ENCODE measurements at places on chromosomes 4 and X. TPM values are rescaled to one million over a fixed set of nuclear protein-coding genes. Genes with fewer than 3 reads are reported as not detected.

- DNase-seq: no peak
Measured at GRCh38 chr4:27059446-27059845, 198.8 kb downstream of the STIM2 start.

GRCh38 chr4:47531241-47531953 lies 46.3 kb downstream of the ATP10D start:
- DNase-seq: no peak

GRCh38 chr4:66367043-66367660 lies 696.9 kb upstream of the EPHA5 start:
- DNase-seq: no peak

The PACRGL gene
- 35.1 TPM for polyA plus RNA-seq

The PRR32 gene
- polyA plus RNA-seq: not detected

GRCh38 chr4:158850800-158851644 lies 82.2 kb downstream of the FNIP2 start:
- DNase-seq: no peak

The TCEAL5 gene
- polyA plus RNA-seq: 1.7 TPM

The DMRTC1 gene
- polyA plus RNA-seq: not detected

- DNase-seq: no peak
Measured at GRCh38 chrX:9349572-9350494, 115.0 kb upstream of the TBL1X start.

DNA sequence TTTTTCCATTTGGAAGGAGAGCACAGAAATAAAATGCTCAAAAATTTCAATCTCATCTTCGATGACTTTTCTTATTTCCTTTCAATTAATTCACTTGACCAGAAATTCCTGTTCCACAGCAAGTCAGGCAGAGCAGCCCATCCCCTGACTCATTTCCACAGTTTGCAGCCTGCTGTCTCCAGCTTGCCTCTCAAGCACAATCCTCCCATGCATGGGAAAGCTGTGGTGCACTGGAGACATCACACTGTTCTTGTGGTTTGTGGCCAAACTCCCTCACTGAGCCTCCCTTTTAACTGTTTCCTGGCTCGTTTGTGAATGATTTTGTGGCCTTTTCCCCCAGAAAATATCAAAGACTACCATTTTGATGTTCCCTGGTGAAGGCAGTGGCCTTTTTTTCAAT lies 114.0 kb upstream of the ENPEP start:
- DNase-seq: no peak

DNA sequence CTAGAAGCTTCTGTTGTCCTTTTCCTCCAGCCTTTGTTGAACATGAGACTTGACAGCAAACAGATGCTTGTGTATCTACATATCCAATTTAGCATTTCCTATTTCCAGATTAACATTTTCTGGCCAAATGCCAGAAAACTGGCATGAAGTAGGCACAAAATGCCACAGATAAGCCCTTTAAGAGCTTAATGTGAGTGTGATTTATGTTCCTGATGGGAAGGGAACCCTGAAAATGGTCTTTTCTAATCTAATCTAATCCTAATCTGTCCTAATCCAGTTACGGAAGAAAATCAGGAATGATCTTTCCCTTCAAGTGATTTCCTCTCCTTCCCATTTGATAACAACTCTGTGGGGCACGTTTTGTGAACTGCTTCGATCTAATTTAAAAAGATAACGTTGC lies 133.0 kb upstream of the C1QTNF7 start:
- DNase-seq: no peak

DNA sequence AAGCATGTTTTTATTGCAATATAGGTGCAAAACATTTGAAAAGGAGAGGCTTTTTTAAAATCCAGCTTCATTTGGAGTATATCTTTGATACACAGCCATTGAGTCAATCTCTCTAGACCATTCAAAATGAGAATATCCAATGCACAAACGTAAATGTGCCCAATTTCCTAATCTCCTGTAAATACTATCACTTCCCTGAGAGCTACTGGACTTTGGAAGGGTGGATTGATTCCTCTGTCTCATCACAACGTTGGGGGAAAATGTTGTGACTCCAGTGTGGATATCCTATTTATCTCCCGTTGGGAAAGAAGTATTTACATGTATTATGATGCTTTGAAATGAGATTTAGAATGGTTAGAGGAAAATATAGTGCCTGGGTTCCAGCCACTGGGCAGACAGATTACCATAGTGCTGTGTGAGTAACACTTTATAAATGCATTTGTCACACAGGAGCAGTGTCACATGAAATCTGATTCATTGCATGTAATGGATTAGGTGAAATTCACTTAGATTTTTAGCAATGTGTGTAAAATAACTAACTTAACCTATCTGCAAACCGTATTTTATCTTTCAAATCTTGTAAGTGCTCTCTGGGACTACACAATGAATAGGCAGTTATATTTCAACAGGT lies 64.4 kb upstream of the VCX3A start:
- no peak for DNase-seq

DNA sequence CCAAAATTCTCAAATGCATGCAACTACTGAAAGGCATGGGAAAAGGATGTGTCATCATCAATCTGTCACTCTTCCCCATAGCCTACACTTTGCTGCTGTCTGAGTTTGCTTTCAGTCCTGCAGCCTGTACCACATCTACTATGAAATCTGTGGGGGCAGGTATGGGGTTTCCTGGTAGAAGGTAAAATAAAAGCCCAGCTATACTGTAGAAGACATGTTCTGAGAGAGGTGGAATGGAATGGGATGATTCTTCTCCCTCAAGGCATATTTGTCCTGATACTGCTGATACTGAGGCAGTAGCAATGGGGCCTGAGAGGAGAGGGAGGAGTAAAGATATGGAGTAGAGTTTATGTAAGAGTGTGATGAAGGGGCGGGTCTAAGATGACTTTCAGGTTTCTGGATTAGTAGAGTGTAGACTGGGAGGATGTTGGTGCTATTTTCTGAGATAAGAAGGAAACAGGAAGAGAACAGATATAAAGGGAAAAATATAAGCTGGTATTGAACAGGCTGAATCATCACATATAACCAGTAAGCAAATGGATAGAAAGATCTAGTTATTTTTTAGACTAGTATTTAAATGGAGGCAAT lies 38.7 kb upstream of the GYPA start:
- no peak for DNase-seq

DNA sequence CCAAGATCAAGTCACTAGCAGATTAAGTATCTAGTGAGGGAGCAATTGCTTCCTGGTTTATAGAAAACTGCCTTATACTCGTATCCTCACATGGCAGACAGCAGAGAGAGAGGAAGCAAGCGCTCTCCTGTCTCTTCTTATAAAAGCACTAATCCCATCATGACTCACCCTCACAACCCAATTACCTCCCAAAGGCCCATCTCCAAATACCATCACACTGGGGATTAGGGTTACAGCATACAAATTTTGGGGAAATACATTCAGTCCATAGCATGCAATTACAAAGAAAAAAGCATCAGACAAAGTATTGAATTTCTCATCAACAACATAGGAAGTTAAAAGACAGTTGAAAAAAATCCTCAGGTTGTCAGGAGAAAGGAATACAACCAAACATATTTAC lies 292.6 kb downstream of the IQCM start:
- DNase-seq: no peak

The SUV39H1 gene
- 6.0 TPM for polyA plus RNA-seq

DNA sequence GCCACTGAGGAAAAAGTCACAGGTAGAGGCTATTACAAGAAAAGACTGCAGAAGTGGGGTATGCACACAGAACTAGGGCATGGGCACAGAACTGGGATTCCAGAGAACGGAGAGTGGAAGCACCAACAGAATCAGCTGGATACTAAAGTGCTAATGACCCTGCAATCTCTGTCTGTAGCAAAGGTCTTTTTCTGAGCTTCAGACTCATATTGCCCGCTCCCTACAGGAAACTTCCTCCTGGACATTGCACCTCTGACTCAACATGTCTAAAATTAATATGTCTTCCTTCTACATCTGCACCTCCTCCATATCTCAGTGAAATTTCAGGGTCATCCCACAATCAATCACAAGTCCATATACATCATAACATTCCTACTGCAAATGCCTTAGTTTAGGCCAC lies 5.3 kb upstream of the CAMK2D start:
- no peak for DNase-seq

DNA sequence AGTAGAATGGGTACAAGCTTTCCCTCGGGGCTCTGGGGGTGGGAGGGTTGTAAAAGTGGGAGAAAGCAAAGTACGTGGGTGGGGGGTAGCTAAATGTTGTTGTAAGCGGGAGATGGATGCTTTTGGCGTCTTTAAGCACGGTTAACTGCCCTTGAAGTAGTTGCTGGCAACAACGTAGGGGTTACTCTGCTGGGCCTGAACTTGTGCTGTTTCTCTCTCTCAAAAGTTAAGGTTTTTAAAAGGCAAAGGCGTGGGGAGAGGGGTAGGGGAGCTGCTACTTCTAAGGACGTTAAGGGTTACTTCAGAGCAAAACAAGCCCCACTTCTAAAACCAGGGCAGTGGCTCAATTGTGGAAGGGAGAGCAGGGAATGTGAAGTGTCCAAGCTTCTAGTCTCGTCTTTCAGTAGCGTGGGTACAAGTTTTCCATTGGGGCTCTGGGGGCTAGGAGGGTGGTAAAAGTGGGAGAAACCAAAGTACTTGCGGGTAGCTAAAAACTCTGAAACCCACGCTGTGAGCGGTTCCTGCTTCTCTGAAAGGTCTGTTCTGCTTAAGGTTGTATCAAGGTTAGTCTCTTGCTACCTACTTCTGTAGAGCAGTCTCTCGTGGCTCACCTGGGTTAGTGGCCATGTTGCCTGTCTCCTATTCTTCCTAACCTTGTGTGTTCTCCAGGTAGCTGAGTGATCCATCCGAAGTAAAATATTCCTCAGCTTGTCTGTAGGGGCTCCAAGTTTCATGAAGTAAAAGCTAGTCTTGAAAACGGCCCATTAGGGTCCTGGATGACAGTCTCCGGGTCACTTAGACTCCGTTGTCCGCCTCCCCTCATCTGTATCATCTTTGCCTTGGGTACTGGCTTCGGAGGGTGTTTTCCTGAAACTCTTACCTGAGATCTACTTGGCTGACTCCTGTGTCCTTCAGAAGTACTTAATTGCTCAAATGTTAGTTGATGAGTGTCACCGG lies 1.7 kb upstream of the WDR1 start:
- no peak for DNase-seq

DNA sequence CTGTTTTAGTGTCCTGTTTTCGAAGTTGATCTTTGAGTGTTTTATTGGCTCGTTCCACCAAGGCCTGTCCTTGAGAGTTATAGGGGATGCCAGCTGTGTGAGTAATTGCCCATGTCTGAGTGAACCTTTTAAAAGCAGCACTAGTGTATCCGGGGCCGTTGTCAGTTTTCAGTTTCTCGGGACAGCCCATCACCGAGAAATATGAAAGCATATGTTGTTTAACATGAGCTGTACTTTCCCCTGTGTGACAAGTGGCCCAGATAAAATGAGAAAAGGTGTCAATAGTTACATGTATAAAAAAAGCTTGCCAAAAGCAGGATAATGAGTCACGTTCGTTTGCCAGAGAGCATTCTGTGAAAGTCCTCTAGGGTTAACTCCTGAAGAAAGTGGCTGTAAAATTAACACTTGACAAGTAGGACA lies 48.6 kb upstream of the RASSF6 start:
- no peak for DNase-seq

The CXCL1 gene
- polyA plus RNA-seq: 1.3 TPM

- DNase-seq: no peak
Measured at GRCh38 chr4:125546272-125546671, 231.5 kb downstream of the FAT4 start.

- no peak for DNase-seq
Measured at GRCh38 chr4:10605031-10605430, 79.5 kb downstream of the CLNK start.

Measured in left lung (tissue), 14 donors.